Activated T-helper 1 cell treated with anti-CD3 and anti-CD28 coated beads, Interleukin-2, amount 50 U/mL, for 16 hours (primary cell): ENCODE measurements at places on chromosomes 5 and 9.

DNA sequence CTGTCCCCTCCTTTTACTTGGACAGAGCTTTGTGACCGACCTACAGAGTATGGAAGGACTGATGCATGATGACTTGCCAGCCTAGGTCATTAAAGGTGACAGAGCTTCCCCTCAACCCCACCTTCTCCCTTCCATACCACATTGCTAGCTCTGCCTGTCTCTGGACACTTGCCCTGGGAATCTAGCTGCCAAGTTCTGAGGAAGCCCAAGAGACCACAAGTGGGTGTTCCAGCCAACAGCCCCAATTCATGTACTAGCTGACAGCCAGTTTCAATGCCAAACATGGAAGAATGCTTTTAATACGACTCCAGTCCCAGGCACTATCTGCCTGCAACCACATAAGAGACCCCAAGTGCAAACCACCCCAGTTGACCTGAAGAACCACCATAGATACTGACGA, 477.1 kb downstream of the SPOCK1 start:
- no peak for DNase-seq

DNA sequence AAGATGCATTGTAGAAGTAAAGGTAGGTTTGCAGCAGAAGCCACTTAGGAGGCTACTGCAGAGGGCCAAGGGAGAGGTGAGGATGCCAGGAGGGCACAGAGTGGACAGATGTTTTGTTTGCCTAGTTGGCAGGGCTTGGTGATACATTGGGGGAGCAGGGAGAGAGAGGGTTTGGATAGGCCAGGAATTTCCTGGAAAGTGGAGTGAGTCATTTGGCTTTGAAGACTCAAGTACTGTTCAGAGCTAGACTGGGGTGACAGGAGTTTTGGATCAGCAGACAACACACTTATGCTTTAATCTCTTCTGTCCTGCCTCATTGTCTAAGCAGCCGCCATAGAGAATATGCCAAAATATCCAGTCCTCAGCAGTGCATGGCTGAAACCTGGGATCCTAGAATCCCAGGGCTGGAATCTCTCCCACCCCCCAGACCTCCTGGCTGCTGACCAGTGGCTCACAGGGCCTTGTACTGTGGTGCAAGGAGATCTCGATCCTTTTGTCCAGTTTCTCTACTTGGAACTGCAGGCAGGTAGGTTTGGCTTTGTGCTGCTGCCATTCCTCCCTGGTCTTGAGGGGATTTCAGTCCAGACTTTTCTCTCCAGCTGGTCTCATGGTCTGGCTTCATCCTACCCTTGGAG, 11.0 kb downstream of the TMEM268 start:
- DNase-seq, result no peak

- peak; percentile 8 for DNase-seq
These were observed 645 bp downstream of the SAP30L start for GRCh38 chr5:154446195-154447088.

DNA sequence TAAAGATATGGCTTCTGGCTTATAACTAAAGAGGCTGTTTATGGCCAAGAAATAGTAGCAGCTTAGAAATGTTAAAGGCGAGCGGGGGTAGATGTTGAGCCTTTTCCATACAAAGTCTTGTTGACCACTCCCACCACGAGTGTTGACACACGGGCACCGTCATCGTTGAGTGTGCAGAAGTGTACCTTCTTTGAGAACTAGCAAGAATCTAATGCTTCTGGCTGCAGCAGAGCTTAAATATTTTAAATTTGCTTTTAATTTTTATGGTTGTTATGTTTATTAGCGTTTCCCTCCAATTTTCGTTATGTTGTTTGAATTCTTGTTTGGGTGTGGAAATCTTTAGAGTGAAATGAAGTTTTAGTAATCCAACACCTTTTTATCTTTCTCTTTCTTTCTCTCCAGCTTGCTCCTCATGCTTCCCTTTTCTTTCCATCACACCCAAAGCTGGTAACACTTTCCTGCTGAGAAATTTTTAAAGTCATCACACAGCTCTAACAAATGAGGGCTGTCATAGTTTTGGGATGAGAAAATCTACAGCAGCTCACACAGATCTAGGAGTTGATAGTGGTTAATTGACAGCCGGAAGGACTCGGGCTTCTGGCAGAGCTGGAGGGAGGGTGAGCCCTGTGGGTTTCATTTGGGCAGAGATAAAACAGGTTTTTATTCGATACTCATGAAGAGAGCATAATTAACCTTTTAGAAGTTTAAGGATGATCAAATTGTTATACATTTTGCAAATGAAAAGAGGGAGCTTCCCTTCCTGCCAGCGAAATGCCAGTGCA, 120.1 kb upstream of the ZNF608 start:
- no peak for DNase-seq

DNA sequence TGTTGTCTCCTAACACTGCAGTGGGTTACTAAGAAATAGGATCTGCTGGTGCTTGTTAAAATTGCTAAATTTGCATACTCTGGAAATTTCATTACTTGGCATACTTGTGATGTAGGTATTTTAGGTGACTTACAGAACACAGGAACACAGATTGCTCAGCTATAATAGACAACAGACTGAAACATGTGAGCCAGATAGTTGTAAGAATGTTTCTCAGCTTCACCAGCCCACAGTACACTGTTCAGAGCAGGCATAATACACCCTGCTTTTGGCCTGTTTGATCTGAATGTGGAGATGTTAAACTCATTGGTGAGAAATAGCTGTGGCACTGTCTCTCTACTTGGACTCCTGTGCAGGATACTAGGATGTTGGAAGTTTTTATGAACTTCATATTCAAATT, 275.7 kb downstream of the CSNK1G3 start:
- no peak for DNase-seq

DNA sequence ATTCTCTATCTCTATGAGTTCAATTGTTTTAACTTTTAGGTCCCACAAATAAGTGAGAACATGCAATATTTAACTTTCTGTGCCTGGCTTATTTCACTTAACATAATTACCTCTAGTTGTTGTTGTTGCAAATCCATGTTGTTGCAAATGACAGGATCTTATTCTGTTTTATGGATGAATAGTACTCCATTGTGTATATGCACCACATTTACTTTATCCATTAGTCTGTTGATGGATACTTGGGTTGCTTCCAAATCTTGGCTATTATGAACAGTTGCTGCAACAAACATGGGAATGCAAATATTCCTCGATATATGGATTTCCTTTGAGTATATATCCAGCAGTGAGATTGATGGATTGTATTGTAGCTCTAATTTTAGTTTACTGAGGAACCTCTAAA, 36.3 kb downstream of the MEGF9 start:
- DNase-seq, result no peak

GRCh38 chr9:138075961-138076649, 198.5 kb downstream of the CACNA1B start:
- DNase-seq, result no peak

- DNase-seq, result no peak
These were observed 48.6 kb downstream of the PSMB7 start for GRCh38 chr9:124366476-124367220.

DNA sequence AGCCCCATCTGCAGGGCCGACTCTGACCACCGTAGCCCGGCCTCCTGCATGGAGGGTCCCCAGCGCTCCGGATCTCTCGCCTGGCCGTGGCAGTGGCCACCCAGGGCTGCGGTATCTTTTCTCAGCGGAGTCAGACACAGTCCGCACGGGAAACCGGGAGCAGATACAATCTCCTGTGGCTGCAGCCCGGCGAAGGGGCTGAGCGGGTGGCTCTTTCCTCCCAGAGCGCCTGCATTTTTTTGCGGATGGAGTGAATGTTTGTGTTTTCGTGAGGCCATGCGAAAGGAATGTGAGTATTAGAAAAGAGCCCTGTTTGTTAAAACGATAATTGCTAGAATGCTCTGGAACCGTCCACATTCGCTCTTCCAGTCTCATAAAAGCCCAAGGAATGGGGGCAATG, 53.4 kb upstream of the PTCH1 start:
- no peak for DNase-seq

DNA sequence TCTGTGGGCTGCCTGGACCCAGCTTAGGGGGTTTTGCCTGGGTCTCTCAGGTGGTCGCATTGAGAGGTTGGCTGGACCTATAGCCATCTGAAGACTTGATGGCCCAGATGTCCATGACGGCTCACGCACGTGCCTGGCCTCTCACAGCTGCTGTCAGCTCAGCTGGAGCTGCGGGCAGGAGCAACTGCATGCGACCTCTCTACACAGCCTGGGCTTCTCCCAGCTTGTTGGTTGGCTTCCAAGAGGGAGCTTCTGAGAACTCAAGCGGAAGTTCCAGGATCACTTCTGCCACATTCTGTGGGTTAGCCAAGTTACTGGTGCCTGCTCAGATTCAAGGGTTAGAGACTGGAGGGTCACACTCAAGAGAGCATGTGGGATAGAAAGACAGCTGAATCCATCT, 99.2 kb downstream of the DAPK1 start:
- no peak for DNase-seq

DNA sequence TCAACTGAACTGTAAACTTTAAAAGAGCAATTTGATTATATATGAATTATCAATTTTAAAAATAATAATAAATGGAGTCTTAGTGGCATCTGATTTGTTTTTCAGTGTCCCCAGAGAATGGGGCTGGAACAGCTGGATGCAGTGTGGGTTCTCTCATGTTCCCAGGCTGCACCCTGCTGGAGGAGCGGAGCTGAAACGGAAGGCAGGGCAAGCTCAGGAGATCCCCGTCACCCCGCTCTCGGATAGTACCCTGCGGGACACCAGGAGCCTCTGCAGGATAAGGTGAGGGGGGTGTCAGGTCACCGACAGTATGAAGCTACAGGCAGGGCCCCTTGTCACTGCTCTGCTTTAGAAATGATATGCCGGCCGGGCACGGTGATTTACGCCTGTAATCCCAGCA, 57.3 kb downstream of the S1PR3 start:
- no peak for DNase-seq
